A549 treated with GW870086 at 1 μM for 4 hours (cell line): ENCODE measurements at places on chromosomes 2 and 18. TPM values are rescaled to one million over a fixed set of nuclear protein-coding genes. Genes with fewer than 3 reads are reported as not detected.

Gene NHEJ1
- total RNA-seq: 14.9 to 20.3 TPM (median 16.4 TPM) in 5 replicates

Gene KCNE4
- total RNA-seq: 0.24 to 0.69 TPM (median 0.57 TPM) in 5 replicates

Gene HOXD8
- total RNA-seq: 4.4 to 6.2 TPM (median 4.8 TPM) in 5 replicates

Gene MYL1
- not detected in 5 replicates for total RNA-seq

Gene REL
- 1.7 to 3.3 TPM (median 2.5 TPM) in 5 replicates for total RNA-seq

Gene IMPACT
- 11.5 to 14.1 TPM (median 13.2 TPM) in 5 replicates for total RNA-seq
